ENCODE measurements at places on chromosomes 4 and X. TPM values are rescaled to one million over a fixed set of nuclear protein-coding genes. Genes with fewer than 3 reads are reported as not detected.

DNA sequence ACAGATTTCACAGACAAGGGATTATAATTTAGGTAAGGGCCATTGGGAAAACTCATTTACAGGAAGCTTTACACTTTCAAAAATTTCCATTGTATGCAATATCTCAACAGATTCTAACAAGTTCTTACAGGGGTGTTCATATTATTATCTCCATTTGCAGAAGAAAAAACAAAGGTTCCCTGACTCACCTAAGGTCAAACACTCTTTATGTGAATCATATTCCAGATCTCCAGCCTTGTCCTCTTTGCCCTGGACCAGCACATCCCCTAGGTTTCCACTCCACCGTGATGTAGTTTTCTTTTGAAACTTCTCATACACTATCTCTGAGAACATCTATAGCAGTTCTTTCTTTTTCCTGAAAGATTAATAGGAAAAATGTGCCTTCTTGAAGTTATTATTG, 96.4 kb upstream of the HS3ST1 start:
- DNase-seq = no peak

DNA sequence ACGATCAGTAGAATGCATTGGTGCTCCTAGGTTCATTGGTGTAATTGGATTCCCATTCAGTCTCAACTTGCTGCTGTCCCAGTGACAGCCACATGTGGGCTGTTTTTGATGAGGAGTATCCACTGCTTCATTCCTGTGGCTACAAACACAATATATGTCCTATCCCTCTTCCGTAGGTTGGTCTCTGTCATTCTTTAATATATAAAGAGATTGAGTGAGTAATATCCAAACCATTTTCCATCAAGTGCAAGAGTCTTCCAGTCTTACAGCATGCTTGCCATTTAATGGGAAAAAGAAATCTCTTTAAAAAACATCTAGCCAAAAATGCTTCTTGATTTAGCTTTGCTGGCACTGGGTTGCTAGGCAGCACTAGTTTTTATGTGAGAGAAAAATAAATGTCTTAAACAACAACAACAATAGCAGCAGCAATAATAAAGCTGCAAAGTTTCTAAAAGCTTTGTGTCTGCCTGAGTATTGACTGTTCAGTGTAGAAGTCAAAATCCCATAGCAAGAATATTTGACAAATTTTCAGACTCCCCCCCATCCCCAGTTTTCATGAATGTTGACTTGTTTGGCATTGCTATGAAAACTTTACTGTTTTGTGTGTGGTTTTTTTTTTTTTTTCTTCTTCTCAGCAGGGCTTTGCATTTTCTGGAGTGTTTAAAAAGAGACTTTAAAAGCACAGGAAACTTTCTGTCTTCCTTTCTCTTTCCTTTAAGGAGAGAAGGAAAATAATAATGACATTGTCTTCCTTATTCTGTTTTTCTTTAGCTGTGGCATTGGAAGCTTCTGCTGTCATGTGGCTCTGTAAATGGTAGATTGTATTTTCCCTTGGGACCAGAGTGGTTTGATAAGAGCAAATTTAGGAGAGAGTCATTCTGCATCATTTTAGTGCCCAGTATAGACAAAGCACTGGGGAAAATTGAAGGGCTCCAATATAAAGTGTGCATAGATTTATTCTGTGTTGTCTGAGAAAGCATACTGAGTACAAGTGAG, 244.3 kb downstream of the ARHGAP10 start:
- DNase-seq = no peak

DNA sequence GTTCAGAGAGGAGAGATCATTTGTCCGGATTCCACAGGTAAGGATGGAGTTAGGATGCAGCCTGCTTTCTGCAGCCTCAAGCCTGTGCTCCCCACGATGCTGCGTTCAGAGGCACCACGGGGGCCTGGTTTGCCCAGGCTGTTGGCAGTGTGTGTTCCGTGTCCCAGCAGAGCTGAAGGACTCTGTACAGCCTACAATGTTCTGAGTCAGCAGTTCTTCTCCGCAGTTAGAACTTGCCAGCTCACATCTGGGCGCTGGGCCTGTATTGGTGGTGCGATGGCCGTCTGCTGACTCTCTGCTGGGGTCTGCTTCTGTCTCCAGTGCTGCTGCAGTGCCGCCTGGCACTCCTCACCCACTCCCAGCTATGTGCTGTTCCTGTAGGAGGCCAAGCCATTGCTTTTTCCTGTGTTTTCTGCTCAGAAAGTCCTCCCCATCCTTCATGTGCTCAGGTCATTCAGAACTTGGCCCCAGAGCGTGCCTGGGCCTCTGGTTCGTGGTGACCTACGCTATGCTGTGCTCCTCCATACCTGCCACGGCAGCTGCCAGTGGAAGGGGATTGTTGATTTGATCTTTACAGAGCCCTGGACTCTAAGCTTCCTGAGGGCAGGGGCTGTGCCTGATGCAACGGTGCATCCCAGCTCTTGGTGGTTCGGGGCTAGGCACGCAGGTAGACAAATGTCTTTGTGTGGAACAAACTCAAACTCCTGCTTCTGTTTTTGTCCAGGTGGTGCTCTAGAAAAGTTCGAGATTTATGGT, 42.6 kb upstream of the TADA2B start:
- no peak for DNase-seq

- no peak for DNase-seq
These were observed 9.3 kb downstream of the C4orf54 start for GRCh38 chr4:99648321-99648720.

DNA sequence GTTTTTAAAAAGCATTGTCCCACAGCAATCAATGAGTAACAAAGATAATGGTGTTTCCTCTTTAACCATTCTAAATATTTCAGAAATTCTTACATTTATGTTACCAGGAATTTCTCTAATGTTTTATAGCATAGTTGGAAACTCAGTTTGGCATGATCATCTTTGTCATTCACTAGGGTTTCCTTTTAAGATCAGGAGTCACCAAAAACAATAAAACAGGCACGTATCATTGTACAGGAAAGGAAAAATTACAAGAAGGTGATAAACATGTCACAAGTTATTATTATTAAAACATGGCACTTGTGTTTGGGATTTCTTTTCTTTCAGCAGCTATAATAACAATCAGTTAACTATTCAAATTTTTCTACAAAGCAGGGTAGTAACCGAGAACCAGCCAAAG, 84.0 kb downstream of the SLC10A7 start:
- DNase-seq = no peak

Gene SEPTIN11
- total RNA-seq = 125 TPM

Gene SPANXN4
- not detected for total RNA-seq

Gene ETDA
- total RNA-seq = not detected
